ENCODE measurements at places on chromosomes 5 and 9.

- no peak for DNase-seq
These were observed 720 bp downstream of the NOTCH1 start for GRCh38 chr9:136544964-136545691.

GRCh38 chr5:158886086-158886485 is 213.6 kb downstream of the EBF1 start:
- DNase-seq, result no peak

DNA sequence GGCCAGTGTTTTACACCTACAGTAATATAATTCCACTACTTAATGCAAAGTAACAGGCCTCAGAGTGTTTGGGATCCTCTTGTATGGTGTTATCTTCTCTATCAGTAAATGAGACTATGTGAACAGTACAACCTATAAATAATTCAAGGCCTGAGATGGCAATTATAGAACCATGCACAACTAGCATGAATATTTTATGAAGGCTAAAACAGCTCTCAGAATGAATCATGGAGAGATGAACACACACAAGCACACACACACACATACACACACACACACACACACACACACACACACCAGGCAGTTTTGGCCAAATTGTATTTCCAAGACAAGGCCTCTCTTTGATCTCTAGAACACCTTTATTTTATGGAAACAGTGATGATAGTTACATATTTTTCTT is 224.9 kb downstream of the EBF1 start:
- no peak for DNase-seq

GRCh38 chr5:13934921-13935320 is 9.6 kb downstream of the DNAH5 start:
- no peak for DNase-seq

- no peak for DNase-seq
These were observed 122.5 kb downstream of the SCAMP1 start for GRCh38 chr5:78482948-78483347.

- no peak for DNase-seq
These were observed 8.3 kb downstream of the GPR150 start for GRCh38 chr5:95627971-95628810.
